Activated T-helper 1 cell treated with anti-CD3 and anti-CD28 coated beads, Interleukin-12 subunit alpha, Interleukin-12 subunit beta, Interleukin-2, Interleukin-4 antibody, amounts not matched to agents 30 ng/mL and 10 ng/mL and 1 ng/mL, durations not matched to agents 14 hours and 24 hours and 36 hours (primary cell): ENCODE measurements at places on chromosomes 6 and 20. TPM values are rescaled to one million over a fixed set of nuclear protein-coding genes. Genes with fewer than 3 reads are reported as not detected.

- H3K27me3 ChIP-seq: no peaks in the 10 kb centered on the region
- DNase-seq: no peak
- H3K4me3 ChIP-seq: no peak overlapping the region
Measured at GRCh38 chr20:6228302-6228843, 105.5 kb upstream of the FERMT1 start.

- H3K27ac ChIP-seq: no peak overlapping the region
- H3K4me3 ChIP-seq: no peak overlapping the region
- peaks cover 81% of the 10 kb centered on the region for H3K27me3 ChIP-seq
- DNase-seq: no peak
Measured at GRCh38 chr6:170296746-170297575, 6.1 kb upstream of the DLL1 start.

GRCh38 chr6:139699335-139699734, 324.9 kb upstream of the CITED2 start:
- H3K27me3 ChIP-seq: no peaks in the 10 kb centered on the region
- no peak overlapping the region for H3K27ac ChIP-seq
- H3K4me1 ChIP-seq: no peaks in the 10 kb centered on the region

GRCh38 chr6:47106216-47106615, 64.1 kb upstream of the ADGRF1 start:
- DNase-seq: no peak
- H3K36me3 ChIP-seq: no peaks in the 10 kb centered on the region
- no peak overlapping the region for H3K4me3 ChIP-seq
- no peak overlapping the region for H3K27ac ChIP-seq
- H3K27me3 ChIP-seq: no peaks in the 10 kb centered on the region

DNA sequence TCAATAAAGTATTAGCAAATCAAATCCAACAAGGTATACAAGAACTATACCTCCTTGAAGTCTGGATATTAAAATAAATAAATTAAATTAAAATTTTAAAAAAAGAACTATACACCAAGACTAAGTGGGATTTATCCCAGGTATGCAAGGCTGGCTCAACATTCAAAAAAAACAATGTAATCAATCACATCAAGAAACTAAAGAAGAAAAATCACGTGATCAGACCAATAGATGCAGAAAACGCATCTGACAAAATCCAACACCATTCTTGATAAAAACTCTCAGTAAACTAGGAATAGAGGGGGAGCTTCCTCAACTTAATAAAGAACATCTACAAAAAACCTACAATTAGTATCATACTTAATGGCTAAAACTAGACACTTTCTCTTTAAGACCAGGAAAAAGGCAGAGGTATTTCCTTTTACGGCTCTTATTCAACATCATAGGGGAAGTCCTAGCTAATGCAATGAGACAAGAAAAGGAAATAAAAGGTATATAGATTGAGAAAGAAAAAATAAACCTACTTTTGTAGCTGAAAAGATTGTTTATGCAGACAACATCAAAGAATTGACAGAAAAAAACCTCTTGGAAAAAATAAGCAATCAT, 35.0 kb downstream of the RANBP9 start:
- peaks cover 51% of the 10 kb centered on the region for H3K4me1 ChIP-seq
- no peaks in the 10 kb centered on the region for H3K27me3 ChIP-seq
- H3K4me3 ChIP-seq: no peak overlapping the region
- no peak for DNase-seq
- H3K27ac ChIP-seq: no peak overlapping the region

DNA sequence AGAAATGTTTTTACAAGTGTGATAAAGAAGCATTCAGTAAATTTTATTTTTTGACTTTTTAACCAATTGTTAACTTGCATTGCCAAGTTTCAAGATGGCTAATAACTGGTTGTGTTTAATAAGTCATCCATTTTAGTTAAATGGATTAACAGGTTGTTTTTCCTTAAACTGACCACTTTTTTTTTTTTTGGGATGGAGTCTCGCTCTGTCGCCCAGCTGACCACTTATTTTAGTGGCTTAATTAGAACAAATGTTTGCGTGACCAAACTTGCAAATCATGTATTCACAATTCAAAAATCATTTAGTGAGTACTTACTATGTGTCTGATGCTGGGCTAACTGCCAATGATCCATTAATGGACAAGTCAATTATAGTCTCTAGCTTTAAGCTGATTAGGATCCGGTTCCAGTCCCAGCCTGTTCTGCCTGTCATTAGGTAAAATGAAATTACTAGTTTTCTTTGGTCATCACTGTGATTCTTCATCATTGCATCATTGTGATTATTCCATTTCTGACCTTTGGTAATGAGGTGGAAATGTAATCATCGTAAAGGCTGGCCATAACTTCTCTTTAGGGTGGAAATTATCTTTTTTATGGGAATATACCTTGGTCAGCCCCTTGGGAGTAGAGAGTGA, 729.2 kb upstream of the MARCKS start:
- H3K27me3 ChIP-seq: no peaks in the 10 kb centered on the region
- no peak overlapping the region for H3K4me3 ChIP-seq
- no peaks in the 10 kb centered on the region for H3K4me1 ChIP-seq
- DNase-seq: no peak

DNA sequence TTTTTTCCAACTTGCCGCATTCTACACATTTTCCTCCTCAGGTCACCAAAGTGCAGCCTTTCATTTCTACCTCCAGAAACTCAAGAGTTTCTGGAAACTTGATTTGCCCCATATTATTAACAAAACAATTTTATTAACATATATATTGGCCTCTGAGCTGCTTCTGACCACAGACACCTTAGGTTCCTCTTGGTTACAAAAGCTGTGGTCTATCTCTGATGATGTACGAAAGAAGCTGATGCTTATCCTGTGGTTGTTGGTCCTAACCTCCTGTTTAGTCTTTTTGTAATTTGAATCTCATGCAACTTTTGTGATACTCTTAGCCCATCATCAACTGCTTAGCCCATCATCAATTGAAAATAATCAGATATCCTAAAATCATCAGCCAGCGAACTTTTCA, 735.7 kb downstream of the KIF16B start:
- no peaks in the 10 kb centered on the region for H3K27me3 ChIP-seq
- no peak overlapping the region for H3K4me3 ChIP-seq
- H3K4me1 ChIP-seq: no peaks in the 10 kb centered on the region
- H3K36me3 ChIP-seq: no peaks in the 10 kb centered on the region

- peaks cover 9% of the 10 kb centered on the region for H3K4me1 ChIP-seq
- H3K36me3 ChIP-seq: no peaks in the 10 kb centered on the region
Measured at GRCh38 chr20:54013471-54013870, 56.9 kb downstream of the BCAS1 start.

- H3K27ac ChIP-seq: no peak overlapping the region
- no peak for DNase-seq
- peaks cover 35% of the 10 kb centered on the region for H3K27me3 ChIP-seq
- no peaks in the 10 kb centered on the region for H3K4me1 ChIP-seq
- peak overlapping the region; percentile 2 for H3K4me3 ChIP-seq
Measured at GRCh38 chr20:43506238-43506637, 1.3 kb upstream of the L3MBTL1 start.

- H3K27me3 ChIP-seq: no peaks in the 10 kb centered on the region
- no peak overlapping the region for H3K27ac ChIP-seq
- H3K4me3 ChIP-seq: no peak overlapping the region
- H3K4me1 ChIP-seq: no peaks in the 10 kb centered on the region
- no peaks in the 10 kb centered on the region for H3K36me3 ChIP-seq
Measured at GRCh38 chr6:93701526-93701925, 282.2 kb upstream of the EPHA7 start.

- H3K4me1 ChIP-seq: no peaks in the 10 kb centered on the region
Measured at GRCh38 chr20:58839474-58839874, 11.2 kb downstream of the GNAS-AS1 start.

GRCh38 chr6:149032599-149033405, 284.7 kb upstream of the TAB2 start:
- peaks cover 11% of the 10 kb centered on the region for H3K36me3 ChIP-seq
- peak overlapping the region; percentile 89 for H3K27ac ChIP-seq

KCNG1 gene
- total RNA-seq: 2.8 and 3.1 TPM in 2 replicates
